Naive thymus-derived CD4-positive, alpha-beta T cell (primary cell): ENCODE measurements at places on chromosomes 4 and X. TPM values are rescaled to one million over a fixed set of nuclear protein-coding genes. Genes with fewer than 3 reads are reported as not detected.

Gene ARHGAP6
- total RNA-seq: not detected

Gene IL21
- 5.5 and 7.3 TPM in 2 replicates for total RNA-seq

Gene MAGED4B
- total RNA-seq: 2.4 TPM

Gene FGFRL1
- total RNA-seq: 22.3 TPM

Gene EIF4E
- total RNA-seq: 93.9 and 96.1 TPM in 2 replicates

Gene SMIM43
- total RNA-seq: not detected

Gene C4orf50
- 0.87 and 0.92 TPM in 2 replicates for total RNA-seq

Gene BEX5
- 6.8 TPM for total RNA-seq

Gene TLR6
- total RNA-seq: 1.2 TPM

DNA sequence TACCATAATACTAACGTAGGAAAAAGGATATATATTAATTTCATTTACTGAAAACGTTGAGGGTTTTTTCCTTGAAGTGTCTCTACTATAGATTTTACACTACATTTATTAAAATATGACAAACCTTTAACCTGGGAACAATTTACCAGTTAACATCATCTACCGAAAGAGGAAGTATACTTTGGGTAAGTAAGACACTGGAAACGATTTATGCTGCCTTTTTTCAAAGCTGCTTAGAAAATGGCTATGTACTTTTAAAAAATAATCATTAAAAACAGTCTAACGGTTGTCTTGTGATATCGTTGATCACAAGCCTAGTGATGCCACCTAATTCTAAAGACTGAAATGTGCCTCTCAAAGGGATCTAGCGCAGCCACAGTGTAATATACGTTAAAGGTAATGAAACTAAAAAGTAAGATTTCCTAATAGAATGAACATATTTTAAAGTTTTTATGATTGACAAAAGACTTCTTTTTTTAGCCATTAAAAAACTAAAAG lies 50.4 kb downstream of the STX18 start:
- no peak overlapping the region for H3K4me3 ChIP-seq
- H3K27ac ChIP-seq: no peak overlapping the region
- H3K4me1 ChIP-seq: no peaks in the 10 kb centered on the region

DNA sequence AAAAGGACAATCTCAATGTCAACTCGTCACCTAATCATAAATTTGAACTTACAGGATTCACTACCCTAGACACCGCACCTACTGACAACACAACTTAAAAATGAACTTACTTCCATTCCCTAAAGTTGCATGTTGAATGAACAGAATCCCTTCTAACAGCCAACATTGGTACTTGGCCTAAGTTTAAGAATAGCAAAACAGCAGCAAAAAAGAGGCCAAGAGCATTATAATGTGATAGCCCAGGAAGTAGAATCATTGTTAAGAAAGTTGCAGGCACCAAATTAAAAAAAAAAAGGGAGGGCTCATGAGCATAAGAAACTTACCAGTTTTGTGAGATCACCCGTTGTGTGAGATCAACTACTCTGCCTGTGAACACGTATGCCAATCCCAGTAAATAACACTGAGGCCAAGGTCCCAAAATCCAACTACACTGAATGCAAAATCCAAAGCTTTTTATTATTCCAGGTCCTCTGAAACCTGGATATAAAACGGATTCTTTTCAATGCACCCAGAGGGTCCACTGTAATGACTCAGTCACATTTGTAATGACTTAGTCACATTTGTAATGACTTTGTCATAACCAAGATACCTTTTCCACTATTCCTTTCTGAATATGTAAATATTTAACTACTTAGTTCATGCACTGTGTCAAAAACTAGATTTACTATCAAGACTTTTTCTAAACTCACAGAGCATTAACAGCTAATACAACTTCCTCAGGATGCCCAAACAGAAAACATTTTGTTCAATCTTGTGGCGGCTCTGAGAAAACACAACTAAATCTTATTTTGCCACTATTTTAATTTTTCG lies 6.8 kb downstream of the HNRNPDL start:
- H3K36me3 ChIP-seq: peaks cover 49% of the 10 kb centered on the region
- DNase-seq: no peak
- peaks cover 22% of the 10 kb centered on the region for H3K4me1 ChIP-seq
- H3K27me3 ChIP-seq: no peaks in the 10 kb centered on the region
- no peak overlapping the region for H3K27ac ChIP-seq

- no peaks in the 10 kb centered on the region for H3K36me3 ChIP-seq
- H3K27me3 ChIP-seq: no peaks in the 10 kb centered on the region
- DNase-seq: no peak
Observed at GRCh38 chr4:188911199-188911598, 772.0 kb downstream of the TRIML1 start.

DNA sequence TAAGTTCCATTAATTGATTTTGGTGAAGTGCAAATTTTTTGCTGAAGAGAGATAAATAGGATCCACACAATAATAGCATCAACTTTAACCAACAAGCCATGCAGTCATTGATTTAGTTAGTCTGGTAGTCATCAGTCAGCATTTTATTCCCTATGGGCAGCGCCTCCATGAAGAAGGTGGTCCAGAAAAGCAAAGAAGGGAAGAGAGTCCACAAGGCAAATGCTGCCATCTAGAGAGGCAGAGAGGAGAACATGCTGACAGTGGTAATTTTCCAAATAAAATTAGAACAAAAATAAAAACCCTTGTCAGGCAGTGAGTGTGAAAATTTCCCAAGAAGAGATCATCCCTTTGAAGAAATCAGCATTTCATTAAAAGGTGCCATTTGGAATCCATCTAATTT lies 366.7 kb upstream of the FAM241A start:
- H3K27ac ChIP-seq: no peak overlapping the region
- H3K4me1 ChIP-seq: no peaks in the 10 kb centered on the region
- no peak for DNase-seq

- H3K4me3 ChIP-seq: no peak overlapping the region
- no peak for DNase-seq
- H3K36me3 ChIP-seq: no peaks in the 10 kb centered on the region
- no peak overlapping the region for H3K27ac ChIP-seq
- no peaks in the 10 kb centered on the region for H3K4me1 ChIP-seq
- no peaks in the 10 kb centered on the region for H3K27me3 ChIP-seq
Observed at GRCh38 chrX:72367516-72367915, 61.8 kb upstream of the CITED1 start.

GRCh38 chr4:90876296-90876695 lies 749.1 kb downstream of the CCSER1 start:
- H3K4me3 ChIP-seq: no peak overlapping the region
- no peaks in the 10 kb centered on the region for H3K27me3 ChIP-seq
- no peaks in the 10 kb centered on the region for H3K4me1 ChIP-seq
- no peak for DNase-seq

DNA sequence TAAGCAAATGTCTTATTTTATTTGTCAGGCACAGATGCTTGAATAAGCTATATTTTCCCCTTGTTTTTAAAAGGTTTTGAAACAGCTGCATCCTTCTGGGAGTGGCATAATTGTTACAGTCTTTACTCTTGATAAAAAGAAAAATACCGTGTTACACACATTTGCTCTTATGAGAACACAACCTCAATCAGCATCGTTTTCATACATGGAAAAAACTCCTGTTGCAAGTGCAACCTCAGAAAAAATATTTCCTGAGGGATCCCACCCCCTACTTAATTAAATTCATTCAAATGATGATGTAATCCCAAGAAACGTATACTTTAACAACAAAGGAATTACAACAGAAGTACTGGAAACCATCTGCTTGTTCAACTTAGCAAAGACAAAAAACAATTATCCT lies 58.6 kb downstream of the SMAD1 start:
- no peak for DNase-seq
- no peaks in the 10 kb centered on the region for H3K36me3 ChIP-seq
- H3K4me1 ChIP-seq: no peaks in the 10 kb centered on the region
- no peak overlapping the region for H3K4me3 ChIP-seq

DNA sequence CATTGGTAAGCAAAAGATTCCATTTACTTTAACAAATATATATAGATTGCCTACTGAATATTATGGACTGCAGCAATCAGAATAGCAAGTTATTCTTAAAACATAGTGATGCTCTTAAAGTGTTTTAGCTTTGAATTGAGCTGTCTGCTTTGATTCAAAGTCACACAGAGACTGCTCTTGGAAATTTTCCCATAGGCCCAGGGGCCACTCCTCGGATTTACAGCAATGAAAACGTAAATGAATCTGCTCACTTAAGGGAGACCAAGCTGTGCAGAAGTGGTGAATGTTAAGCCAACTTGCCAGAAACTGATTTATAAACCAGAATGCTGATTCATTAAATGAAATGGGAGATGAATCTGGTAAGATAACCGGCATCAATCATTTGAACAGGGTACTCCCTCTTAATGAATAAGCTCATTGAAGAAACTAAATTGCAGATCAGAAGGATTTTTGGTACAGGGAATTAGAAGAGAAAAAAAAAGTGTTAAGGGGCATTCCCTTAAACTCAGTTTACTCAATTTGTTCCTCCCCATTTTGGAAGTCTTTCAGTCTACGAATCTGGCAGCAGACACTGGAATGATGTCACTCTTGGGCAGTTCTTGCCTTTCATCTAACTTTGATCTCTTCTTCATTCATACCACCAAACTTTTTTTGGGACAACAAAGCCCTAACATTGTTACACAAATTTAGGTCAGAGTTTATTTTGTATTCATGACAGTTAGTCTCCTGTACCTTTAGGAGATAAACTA lies 363.3 kb upstream of the MAGEB2 start:
- no peak overlapping the region for H3K27ac ChIP-seq
- no peak overlapping the region for H3K4me3 ChIP-seq
- DNase-seq: no peak

- DNase-seq: no peak
- H3K4me1 ChIP-seq: no peaks in the 10 kb centered on the region
- no peak overlapping the region for H3K4me3 ChIP-seq
- no peaks in the 10 kb centered on the region for H3K36me3 ChIP-seq
- H3K27ac ChIP-seq: no peak overlapping the region
Observed at GRCh38 chr4:124943145-124943889, 230.8 kb upstream of the ANKRD50 start.

GRCh38 chrX:123199338-123199737 lies 15.3 kb downstream of the GRIA3 start:
- no peaks in the 10 kb centered on the region for H3K4me1 ChIP-seq
- no peaks in the 10 kb centered on the region for H3K27me3 ChIP-seq
- no peak for DNase-seq
- H3K36me3 ChIP-seq: no peaks in the 10 kb centered on the region
- no peak overlapping the region for H3K4me3 ChIP-seq

GRCh38 chr4:114688059-114688458 lies 89.5 kb downstream of the UGT8 start:
- DNase-seq: no peak
- no peak overlapping the region for H3K27ac ChIP-seq
- no peaks in the 10 kb centered on the region for H3K27me3 ChIP-seq
- no peaks in the 10 kb centered on the region for H3K36me3 ChIP-seq
- no peaks in the 10 kb centered on the region for H3K4me1 ChIP-seq
- H3K4me3 ChIP-seq: no peak overlapping the region

- H3K4me1 ChIP-seq: no peaks in the 10 kb centered on the region
- no peaks in the 10 kb centered on the region for H3K36me3 ChIP-seq
- no peak overlapping the region for H3K4me3 ChIP-seq
- H3K27ac ChIP-seq: no peak overlapping the region
- DNase-seq: no peak
- H3K27me3 ChIP-seq: no peaks in the 10 kb centered on the region
Observed at GRCh38 chr4:140695483-140695882, 60.7 kb downstream of the TBC1D9 start.

DNA sequence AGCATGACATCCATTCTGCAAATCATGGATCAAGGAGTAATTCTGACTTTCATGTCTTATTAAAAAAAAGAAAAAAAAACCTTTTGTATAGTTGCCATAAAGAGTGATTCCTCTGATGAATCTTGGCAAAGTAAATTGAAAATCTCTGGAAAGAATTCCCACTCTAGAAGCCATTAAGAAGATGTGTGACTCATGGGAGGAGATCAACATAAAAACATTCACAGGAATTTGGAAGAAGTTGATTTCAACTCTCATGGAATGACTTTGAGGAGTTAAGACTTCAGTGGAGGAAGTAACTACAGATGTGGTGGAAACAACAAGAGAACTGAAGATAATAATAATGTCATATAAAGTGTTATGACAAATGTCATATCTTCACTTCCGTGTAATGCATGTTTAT lies 204.2 kb downstream of the PABPC4L start:
- no peak overlapping the region for H3K4me3 ChIP-seq
- H3K27me3 ChIP-seq: no peaks in the 10 kb centered on the region
- no peak overlapping the region for H3K27ac ChIP-seq
- H3K4me1 ChIP-seq: no peaks in the 10 kb centered on the region
